ENCODE measurements at places on chromosomes 7 and 10.
A peak's percentile ranks its signal among the peaks of the same experiment; 100 is the strongest.

DNA sequence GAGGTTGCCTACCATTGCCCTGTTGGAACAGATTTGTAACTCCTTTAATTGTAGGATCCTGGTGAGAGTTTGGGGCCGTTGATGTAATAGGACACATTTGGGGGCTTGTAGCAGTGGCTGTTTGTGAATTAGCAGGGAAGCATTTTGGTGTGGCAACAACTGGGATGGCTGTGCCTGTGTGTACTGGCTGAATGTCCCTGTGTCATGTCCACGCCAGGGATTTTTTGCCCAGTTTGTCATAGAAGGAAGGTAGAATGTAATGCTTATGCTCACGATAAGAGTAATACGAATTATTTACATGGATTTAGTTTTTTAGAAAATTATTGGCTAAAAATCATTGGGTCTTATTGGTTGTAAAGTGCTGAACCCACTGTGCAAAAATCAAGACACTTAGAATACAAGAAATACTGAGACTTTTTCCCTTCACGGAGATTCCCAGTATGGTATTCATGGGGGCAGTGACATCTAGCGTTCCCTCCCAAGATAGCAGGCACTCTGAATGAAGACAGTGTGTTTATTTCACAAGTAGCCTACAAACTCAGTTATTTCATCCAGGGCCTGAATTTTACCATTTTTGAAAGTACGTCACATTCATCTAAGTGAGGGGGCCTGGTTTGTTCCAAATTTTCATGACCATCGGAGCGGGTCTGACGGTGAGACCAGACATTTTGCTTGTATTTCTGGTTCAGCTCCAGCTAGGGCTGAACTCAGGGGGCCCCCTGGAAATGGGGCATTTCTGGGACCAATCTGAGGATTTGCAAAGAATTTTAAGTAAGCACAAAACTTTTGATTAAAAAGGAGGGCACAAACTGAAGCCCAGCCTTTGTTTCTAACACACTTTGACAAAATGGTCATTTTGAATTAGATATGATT is 74.7 kb downstream of the CACNB2 start:
- peak; percentile 24 for DNase-seq

GRCh38 chr10:130301021-130301892 is 165.1 kb downstream of the GLRX3 start:
- peak; percentile 36 for DNase-seq

- DNase-seq, result no peak
Measured at GRCh38 chr7:137386966-137387365, 43.4 kb upstream of the PTN start.

DNA sequence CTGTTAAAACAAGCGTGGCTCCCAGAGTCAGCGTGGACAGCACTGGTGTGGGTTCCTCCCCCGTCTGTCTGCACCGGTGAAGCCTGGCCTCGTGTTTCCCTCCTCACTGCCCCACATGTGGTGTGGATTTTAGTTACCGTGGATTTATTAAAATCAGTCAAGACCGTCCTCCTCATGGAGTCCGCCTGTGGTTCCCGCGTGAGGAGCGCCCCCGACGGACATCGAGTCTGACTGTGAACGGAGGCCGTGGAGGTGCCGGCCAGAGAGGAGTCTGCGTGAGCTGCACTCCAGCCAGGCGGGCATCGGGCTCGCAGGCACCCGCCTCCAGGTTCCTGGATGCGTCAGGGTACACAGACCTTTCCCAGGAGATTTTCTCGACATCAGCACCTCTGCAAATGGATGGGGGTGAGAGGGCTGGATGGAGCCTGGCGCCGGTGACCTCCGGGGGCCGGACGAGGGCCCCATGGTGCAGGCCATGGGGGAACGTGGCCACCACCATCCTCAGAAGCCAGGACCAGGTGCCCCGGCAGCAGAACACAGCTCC is 26.3 kb upstream of the UTF1 start:
- DNase-seq, result no peak

GRCh38 chr10:132336919-132337407 is 5.0 kb downstream of the LRRC27 start:
- DNase-seq, result no peak

DNA sequence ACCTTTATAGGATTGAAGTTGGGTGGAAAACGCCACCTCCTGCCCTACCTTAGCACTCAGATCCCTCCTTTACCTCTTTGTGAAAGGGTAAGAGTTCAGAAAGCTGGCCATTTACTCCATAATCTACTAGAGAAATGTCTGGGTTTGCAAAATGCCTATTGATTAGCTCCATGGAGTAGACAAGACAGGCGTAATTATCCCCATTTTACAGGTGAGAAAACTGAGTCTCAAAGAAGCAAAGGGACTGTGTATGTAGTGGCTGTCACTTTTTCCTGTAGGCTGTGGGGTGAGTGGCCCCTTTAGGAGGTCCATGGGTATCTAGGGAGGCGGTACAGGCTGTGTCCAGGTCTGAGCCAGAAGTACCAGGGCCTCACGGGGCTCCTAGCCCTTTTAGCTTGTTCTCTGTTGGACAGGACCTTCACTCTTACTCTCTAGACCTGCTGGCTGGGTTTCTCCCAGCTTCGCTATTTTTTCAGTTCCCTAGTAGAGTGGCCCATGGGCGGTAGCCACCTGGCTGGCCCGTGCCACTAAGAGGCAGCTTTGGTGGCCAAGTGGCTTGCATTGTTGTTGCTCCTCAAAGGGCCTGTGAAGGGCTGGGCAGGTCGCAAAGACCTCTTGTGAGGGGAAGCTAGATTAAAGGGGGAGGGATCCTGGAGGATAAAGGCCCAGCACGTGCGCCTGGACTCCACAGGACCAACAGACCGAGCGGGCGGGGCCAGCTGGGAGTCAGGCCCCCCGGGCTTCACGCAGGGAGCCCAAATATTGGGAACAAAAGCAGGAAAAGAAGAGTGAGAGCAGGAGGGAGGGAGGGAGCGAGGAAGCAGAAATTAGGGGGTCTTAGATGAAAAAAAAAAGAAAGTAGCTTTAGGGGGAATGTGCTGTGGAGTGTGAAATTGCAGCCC is 4.7 kb upstream of the PAX2 start:
- no peak for DNase-seq

- no peak for DNase-seq
Measured at GRCh38 chr10:88888810-88889445, 8.9 kb downstream of the STAMBPL1 start.

GRCh38 chr10:101066146-101066895 is 4.5 kb downstream of the KAZALD1 start:
- DNase-seq, result peak; percentile 50

- no peak for DNase-seq
Measured at GRCh38 chr7:33601884-33602283, 303.5 kb upstream of the BMPER start.

Measured in activated CD4-positive, alpha-beta T cell treated with anti-CD3 and anti-CD28 coated beads, Interleukin-2, amount 50 U/mL, for 16 hours (primary cell).